ENCODE measurements at places on chromosomes 12 and 14. TPM values are rescaled to one million over a fixed set of nuclear protein-coding genes. Genes with fewer than 3 reads are reported as not detected.

DNA sequence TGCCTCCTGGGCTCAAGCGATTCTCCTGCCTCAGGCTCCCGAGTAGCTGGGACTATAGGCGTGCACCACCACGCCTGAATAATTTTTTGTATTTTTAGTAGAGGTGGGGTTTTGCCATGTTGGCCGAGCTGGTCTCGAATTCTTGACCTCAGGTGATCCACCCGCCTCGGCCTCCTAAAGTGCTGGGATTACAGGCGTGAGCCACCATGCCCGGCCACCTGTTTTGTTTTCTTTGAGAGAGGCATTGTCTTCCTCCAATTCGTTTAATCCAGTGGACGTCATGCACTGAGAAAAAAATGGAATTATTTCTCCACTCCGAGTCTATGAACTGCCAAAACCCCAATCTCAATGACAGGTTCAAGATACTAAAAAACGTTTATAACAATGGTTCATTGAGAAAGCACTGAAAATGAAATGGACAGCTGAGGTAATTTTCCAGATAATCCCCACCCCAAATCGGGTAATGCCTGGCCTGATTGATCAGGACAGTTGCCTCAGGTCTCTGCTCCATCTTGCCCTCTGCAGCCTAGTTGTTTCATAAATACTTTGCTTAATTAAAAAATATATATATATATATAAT, 132.7 kb upstream of the PARP11 start:
- DNase-seq = no peak

- no peak for DNase-seq
Observed at GRCh38 chr14:69941768-69942742, 62.8 kb downstream of the SMOC1 start.

GRCh38 chr14:101834800-101835547, 73.5 kb downstream of the PPP2R5C start:
- no peak for DNase-seq

DNA sequence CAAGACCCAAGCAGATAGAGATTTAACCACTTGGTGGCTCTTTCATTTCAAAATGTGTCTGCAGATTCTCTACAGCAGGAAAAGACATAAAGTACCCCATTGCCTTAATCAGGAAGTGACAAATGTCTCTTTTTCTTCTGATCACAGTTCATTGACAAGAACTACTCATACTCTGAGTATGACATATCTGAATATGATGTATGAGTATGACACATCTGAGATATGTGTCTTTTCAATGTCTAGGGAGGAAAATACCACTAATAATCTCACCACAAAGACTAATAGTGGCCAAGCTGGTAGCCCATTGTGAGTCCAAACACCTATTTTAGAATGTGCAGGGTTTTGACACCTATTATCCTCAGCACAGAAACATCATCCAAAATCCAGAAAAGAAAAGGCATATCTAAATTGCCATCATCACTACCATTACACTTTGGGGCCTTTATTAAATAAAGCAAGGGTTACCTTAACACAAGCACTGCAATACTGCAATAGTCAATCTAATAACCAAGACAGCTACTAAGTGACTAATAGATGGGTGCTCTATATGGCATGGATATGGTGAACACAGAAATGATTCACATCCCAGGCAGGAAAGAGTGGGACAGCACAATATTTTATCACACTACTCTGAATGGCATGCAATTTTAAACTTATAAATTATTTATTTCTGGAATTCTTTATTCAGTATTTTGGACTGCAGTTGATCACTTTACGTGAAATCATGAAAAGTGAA, 243.7 kb upstream of the FAR2 start:
- no peak for DNase-seq

- DNase-seq = no peak
Observed at GRCh38 chr14:21038441-21039422, 3.4 kb upstream of the RNASE7 start.

- no peak for DNase-seq
Observed at GRCh38 chr14:33282331-33283230, 343.9 kb downstream of the NPAS3 start.

GPR68 gene
- 4.2 TPM for total RNA-seq

DNA sequence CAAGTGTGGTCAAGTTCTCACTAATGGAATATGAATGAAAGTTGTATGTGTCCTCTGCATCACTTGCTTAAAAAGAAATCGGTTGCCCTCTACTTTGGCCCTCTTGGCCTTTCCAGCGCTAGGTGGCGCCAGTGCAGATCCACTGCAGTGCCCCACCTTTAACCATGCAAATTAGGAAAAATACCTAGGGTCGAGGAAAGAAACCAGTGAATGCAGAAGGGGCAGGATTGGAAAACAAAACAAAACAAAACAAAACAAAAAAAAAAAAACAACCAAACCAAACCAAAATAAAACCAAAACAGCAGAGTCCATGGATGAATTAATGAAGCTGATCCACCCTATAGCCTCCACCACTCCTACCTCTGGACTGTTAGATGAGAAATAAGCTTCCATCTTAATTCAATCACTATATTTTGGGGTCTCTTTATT, 12.9 kb upstream of the NEMF start:
- DNase-seq = no peak

DNA sequence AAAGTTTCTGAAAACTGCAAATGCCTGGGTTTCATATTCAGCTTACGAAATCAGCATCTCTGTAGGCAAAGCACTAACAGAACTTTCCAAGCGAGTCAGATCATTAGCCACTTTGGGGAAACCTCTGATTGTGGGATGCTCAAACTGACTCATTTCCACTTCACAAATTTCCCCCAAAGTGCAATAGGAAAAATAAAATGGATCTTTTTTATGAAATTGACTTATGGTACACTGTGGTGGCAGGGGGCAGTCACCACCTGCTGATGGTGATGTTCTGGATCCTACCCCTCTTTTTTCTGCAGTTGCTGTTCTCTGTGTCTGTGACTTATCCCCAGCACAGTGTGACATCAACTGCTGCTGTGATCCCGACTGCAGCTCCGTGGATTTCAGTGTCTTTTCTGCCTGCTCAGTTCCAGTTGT, 5.6 kb downstream of the TCTN1 start:
- DNase-seq = no peak

DNA sequence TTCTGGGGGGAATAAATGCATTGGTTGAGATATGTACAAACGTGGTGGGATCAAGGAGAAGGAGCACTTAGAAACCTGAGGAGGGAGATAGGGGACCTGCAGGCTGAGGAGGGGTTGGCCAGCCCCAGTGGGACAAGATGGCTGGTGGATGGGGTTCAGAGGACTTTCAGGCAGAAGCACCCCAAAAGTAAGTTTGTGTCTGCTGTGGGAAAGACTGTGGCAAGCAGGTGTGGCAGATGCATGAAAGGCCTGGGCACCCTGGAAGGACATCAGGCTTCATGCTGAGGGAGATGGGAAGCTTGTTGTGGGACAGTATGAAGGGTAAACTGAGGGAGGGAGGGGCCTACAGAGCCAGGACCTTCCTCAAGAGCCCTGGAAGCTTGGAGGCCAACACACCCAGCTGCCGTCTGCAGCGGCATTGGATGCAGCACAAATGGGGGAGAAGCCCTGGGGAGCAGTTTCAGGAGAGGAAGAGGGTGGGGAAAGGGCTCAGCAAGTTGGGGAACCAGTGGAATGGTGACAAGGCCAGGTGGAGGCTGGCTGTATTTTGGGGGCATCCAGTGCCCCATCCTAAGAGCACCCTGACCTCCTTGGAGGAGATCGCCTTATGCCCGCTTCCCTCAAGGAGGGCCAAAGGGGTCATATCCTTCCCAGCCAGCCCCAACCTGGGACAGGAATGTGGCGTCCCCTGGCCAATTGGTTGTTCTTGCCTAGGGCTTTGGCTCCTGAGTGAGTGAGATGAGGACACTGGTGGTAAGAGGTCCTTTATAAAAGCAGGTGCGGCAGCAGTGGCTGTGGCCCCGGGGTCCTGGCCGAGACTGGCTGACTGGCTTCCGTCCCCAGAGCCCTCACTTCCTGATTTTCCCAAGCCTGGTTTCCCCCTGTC, 20.7 kb downstream of the NFKBIA start:
- no peak for DNase-seq

GRCh38 chr12:75944097-75944904, 87.3 kb downstream of the PHLDA1 start:
- no peak for DNase-seq

NKX2-1 gene
- total RNA-seq = not detected

RAD9B gene
- total RNA-seq = not detected

- DNase-seq = no peak
Observed at GRCh38 chr12:93039062-93039461, 110.0 kb upstream of the EEA1 start.

DNA sequence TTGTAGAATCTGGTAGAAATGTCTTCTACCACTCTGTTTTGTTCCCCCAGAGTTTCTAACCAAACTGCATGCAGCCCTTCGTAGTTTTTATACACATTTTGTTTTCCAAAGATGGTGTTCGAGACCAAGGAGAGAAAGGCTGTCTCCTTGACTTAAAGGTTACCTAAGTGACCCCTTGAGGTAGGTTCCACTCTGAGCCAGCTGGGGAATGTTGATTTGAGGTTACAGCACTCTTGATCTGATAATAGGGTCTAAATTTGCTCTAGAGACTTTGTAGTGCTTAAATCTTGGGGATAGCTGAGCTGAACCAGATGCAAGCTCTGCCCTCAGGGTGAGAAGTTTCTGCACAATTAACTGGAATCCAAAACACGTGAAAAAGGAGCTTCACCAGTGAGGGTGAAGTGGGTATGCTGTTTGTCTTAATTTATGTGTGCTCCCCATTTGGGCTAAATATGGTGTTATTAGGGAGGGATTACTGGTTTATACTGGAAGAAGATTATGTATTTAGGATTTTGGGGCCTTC, 3.1 kb downstream of the TMBIM6 start:
- DNase-seq = no peak

- DNase-seq = no peak
Observed at GRCh38 chr12:113973109-113973904, 7.2 kb upstream of the RBM19 start.

- DNase-seq = no peak
Observed at GRCh38 chr12:16939871-16940306, 333.9 kb upstream of the LMO3 start.

ART4 gene
- total RNA-seq = 0.98 TPM

Data from vagina (tissue), 2 donors.